ENCODE measurements at places on chromosomes 5 and 9. TPM values are rescaled to one million over a fixed set of nuclear protein-coding genes. Genes with fewer than 3 reads are reported as not detected.

CD72 gene
- not detected for total RNA-seq

SECISBP2 gene
- 34.1 TPM for total RNA-seq

CAST gene
- total RNA-seq = 194 TPM

C1QTNF3 gene
- 1.6 TPM for total RNA-seq

DNA sequence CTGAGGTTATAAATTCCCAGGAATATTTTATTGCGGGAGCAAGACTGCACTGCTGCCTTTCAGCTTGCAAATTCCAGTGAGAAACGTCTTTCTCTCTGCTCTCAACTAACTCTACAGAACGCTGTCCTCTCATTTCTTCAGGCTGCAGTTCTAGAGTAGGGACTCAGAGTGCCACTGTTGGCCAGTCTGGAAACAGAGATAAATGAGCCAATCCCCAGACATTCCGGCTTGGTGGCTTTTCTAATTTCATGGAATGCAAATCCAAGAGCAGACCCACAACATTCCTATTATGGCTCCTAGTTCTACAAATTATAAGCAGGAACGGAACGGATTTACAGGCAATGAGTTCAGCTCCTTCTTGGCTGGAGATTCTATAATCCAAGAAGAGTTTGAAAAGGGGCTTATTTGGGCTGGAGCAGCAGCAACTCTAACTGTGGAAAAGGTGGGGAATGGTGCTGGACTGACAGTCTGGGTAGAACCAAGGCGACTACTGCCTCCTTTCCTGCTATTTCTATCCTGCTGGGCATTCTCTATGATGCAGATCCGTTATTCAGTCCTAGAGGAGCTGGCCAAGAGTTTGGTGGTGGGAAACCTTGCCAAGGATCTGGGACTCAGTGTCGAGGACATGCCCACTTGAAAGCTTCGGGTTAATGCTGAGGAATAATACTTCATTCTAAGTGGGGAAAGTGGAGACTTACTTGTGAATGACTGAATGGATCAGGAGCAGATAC lies 9.3 kb downstream of the PCDHGA12 start:
- DNase-seq = no peak

- peak; percentile 29 for DNase-seq
Measured at GRCh38 chr5:173472164-173472563, 143.9 kb upstream of the STC2 start.

DNA sequence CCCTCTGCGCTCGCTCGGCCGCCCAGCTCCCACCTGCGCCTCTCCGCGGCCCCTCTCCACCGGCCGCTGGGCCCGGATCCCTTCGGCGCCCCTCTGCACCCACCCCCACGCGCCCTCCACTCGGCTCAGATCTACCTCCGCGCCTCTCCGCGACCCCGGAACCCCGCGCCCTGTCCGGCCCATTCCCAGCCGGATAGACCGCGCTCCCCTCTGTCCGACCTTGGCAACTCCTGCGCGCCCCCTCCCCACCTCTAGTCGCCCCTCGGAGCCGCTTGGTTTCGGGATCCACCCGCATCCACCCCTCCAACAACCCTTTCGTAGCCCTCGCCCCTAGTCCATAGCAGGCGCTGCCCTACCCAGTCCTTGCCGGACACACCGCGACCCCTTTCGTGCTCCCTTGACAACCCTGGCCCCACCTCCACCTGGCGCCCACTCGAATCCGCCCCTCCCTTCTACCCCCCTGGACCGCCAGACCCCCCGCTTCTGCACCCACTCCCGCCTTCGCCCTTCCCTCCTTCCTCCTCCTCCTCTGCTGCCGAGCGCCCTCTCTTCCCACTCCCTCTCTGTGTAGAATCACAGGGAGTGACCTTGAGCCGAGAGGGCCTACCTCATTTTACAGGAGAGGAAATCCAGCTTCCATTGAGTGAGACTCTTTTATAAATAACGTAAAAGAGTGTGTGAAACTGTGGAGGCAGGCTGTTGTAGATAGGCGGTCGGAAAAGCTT lies 525 bp upstream of the AK3 start:
- peak; percentile 27 for DNase-seq

GRCh38 chr5:3056866-3057265 lies 305.4 kb upstream of the IRX2 start:
- no peak for DNase-seq

- DNase-seq = no peak
Measured at GRCh38 chr9:92780206-92780605, 15.6 kb upstream of the BICD2 start.
